ENCODE measurements at places on chromosomes 13 and 19.

DNA sequence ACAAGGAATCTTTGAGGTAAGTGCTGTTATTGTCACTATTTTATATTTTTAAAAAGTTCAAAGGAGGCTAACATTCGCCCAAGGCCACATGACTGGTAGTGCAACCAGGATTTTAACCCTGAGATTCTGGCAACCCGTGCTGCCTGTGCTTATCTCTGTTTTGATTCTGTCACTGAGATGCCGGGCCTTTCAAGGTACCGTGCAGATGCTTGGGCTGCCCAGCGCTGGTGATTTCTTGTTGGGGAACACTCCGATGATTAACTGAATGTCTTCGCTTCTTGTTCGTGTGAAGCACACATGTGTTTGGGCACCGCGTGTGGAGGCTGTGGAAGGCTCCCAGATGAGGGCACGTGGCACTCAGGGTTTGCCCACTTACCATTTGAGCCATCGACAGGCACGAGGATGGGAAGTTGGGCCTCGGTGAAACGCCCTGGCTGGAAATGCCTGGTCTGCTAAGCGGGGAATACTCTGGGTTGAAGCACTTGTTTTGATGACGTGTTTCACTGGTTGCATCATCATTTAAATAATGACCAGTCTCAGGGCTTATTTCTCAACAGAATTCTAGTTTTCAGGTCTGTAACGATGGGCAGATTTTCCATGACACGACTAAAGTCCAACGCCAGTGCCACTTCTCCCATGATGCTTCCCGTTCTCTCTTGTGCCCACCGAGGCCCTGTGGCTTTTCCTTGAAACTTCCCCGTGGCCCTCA lies 392.7 kb downstream of the FGF9 start:
- DNase-seq = no peak

- no peak for DNase-seq
These were observed 258.2 kb downstream of the TDRD3 start for GRCh38 chr13:60655256-60655655.

GRCh38 chr13:72097568-72097967 lies 230.6 kb upstream of the DACH1 start:
- no peak for DNase-seq

- DNase-seq = no peak
These were observed 3.1 kb downstream of the ZNF784 start for GRCh38 chr19:55621205-55621672.

DNA sequence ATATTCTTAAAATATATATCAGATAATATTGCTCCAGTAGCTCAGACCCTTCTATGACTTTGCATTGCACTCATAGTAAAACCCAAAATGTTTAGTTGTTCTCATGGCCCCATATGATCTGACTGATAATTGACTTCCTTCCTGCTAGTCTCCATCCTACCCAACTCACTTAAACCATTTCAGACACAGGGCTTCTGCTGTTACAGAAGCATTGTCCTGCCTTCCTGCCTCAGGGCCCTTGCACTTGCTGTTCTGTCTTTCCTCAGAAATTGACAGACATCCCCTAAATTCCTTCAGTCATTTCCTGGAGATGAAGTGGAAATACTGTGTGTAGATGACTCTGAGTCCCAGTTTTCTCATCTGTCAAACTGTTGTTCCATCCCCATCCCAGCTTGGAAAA lies 19.7 kb downstream of the FBXL12 start:
- DNase-seq = no peak

DNA sequence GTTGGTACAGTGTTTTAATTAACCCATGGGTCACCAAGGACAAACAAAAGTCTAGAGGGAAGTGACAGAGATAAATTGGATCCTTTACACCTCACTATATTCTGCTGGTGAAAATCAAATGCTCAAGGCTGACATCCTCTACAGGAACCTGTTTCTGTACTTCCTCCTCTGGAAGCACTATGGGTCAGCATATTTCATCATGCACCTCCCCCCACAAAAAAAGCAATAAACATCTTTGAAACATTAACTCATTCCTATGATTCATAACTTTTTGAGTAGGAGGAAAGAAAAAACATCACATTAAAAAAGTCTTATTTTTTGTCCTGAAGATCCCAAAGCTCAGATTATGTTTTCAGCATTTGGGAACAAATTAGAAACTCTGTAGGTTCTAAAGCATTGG lies 588.3 kb upstream of the SGCG start:
- no peak for DNase-seq

GRCh38 chr13:74114202-74114601 lies 20.0 kb downstream of the KLF12 start:
- DNase-seq = no peak

Measured in T-helper 1 cell (primary cell).